ENCODE measurements at places on chromosomes 4 and X.

- no peak for DNase-seq
Measured at GRCh38 chr4:7388627-7389026, 46.1 kb downstream of the PSAPL1 start.

GRCh38 chr4:72997409-72997808 is 72.1 kb downstream of the COX18 start:
- DNase-seq: no peak

GRCh38 chrX:20399728-20400414 is 133.2 kb upstream of the RPS6KA3 start:
- DNase-seq: no peak

- no peak for DNase-seq
Measured at GRCh38 chr4:136558940-136559494, 973.3 kb downstream of the PCDH18 start.

GRCh38 chr4:168883513-168883912 is 126.5 kb downstream of the CBR4 start:
- DNase-seq: no peak

- DNase-seq: no peak
Measured at GRCh38 chr4:85102606-85103005, 136.1 kb upstream of the WDFY3 start.

DNA sequence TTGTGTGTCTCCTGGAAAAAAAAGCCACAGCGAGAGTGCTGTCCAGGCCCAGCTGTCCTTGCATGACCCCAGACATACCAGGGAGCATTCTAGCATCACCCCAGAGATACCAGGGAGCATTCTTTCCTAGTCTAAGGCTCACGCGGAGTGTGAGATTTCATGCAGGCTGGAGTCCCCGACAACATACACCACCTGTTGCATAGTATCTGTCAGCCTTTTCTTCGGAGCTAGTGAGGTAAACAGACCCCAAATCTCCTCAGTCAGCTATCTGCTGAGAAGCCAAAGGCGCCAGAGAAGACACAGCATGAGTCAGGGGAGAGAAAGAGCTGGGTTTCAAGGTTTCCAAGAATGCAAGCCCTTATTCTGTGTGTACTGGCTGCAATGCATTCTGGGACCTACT is 23.1 kb upstream of the ZXDA start:
- no peak for DNase-seq

DNA sequence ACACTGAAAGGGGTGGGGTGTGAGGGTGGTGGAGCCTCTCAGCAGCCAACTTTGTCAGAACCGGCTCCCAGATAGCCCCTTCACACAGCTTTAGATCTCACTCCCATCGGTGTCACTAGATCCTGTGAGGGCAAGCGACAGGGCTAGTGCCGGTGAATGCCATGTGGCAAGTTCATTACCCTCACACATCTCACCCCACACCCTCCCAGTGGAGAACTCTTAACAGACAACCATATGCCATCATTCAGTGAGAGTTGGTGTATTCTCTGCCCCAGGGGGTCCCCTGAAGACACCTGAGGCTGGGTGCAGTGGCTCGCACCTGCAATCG is 15.3 kb downstream of the SEPTIN6 start:
- DNase-seq: no peak

DNA sequence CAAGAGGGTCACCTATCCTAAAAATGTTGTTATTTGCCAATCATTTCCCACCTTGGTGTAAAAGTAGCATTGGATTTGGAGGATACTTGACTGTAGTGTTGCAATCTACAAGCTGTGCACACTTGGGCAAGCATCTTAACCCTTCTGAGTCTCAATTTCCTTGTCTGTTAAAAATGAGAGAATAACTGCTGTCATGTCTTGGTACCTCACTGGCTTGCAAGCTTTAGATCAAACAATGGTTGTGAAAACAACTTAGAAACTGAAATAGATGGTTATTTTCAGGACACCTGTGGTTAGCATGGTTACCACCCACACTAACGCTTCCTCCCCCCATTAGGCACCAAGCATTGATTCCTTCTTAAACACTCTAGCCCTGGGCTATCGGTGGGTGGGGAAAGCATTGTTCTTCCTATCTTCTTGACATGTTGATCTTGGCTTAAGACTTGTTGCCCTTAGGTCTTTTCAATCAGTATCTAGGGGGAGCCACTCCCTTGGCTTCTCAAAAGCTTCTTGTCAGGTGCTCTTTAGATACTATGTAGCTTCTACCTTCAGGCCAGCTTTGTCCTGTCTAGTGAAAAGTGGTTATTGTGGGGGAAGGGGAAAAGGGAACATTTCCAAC is 10.6 kb upstream of the AMOT start:
- no peak for DNase-seq

DNA sequence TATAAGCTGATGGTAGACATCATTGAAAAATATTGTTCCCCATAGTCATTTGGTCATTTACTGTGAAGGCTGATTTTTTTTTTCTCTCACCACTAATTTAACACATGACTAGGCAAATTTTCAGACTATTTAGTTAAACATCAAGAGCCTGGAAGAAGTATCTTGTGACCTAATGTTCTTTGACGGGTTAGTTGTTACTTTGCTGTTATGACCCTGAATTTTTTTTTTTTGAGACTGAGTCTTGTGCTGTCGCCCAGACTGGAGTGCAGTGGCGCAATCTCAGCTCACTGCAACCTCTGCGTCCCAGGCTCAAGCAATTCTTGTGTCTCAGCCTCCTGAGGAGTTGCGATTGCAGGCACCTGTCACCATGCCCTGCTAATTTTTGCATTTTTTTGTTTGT is 67.0 kb downstream of the HPF1 start:
- DNase-seq: no peak

- no peak for DNase-seq
Measured at GRCh38 chr4:178781779-178782178, 1339.5 kb upstream of the AGA start.

DNA sequence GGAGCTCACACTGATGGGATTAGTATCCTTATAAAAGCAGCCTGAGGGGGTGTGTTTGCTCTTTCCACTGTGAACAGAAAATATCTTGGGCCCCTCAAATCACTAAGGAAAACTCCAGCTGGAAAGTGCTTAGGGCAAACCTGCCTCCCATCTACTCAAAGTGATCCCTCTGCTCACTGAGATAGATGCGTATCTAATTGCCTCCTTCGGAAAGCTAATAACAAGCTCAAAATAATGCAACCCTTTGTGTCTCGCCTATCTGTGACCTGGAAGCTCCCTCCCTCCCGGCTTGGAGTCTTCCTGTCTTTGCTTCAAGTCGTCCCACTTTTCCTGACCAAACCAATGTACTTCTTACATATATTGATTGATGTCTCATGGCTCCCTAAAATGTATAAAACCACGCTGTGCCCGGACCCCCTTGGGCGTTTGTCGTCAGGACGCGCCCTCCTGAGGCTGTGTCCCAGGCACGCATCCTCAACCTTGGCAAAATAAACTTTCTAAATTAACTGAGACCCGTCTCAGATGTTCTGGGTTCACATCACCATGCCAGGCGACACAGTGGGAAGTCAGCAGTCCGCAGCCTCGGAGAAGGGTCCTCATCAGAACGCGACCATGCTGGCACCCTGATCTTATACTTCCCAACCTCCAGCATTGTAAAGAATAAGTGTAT is 34.1 kb upstream of the SORCS2 start:
- DNase-seq: no peak

DNA sequence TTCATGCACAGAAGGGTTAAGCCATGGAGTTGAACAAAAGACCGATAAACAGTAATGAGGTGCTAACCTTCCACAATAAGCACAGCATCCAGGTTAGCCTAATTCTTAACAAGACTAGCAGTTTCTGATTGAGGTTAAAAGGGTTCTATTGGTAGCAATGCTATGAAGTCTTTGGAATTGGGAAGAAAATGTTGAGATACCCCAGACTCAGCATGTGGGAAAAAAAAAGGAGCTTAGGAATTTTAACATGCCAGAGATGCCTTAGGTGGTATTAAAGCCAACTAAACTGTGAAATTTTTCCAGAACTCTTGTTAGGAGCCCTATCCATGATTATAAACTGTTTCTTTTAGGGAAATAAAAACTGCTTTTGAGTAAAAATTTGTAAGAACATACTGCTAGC is 391.7 kb downstream of the GABRG1 start:
- no peak for DNase-seq
